ENCODE measurements at places on chromosomes 5 and 9.

DNA sequence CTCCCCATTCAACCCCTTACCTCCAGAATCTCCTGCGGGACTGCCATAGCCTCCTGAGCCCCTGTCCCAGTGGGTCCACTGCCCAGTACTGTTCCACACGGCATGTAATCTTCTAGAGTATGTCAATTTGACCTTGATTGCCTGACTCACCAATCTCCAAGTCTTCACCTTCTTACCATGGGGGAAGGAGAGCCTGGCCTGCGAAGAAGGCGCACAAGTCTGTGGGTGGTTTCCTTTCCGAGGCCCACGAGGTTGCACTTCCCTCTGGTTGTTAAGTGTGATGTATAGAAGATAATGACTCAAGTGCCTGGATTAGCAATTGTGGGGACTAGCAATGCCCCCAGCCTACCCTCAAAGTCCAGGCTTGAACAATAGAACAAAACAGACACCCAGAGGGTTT is 8.1 kb upstream of the TENT4A start:
- DNase-seq = no peak

DNA sequence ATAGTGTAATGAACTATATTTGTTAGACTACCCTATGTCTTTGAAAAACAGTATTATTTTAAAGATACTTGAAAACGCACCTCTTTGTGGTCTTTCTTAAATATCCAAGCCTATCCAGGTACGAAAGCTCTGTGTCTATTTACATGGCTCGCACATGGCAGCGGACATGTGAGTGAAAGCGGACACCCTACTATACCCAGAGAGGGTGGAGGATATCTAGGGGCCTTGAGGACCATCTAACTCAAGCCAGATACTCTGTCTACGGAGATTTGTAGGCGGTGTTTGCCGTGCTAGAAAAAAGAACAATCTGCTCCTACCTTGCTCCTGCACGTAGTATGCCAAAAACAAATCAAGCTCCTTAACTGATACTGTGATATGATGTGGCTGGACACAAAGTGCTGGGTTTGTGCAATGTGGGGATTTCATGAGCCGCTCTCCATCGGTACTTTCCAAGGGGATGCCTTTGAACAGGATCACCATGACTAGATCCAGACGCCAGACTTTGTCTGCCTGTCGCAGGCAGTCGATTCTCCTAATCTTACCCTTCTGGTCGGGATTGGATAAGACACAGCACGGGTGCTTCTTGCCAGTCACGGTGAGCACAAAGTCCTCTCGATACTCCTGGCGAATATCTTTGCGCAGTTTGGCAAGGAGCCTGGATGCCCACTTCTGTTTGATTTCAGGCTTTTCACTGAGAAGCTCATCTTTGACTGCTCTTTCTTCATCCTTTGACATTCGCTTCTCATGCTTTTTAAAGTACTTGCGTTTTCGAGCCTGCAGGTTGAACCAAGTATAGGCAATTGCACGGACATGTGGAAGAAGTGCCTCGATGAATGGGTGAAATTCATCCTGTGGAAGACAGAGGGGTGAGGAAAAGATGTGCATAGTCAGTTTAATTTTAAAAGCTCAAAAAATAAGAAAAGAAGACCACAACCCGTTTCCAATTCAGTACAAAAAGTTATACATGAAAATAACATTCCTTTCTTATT is 7.0 kb downstream of the NFIB start:
- no peak for DNase-seq

DNA sequence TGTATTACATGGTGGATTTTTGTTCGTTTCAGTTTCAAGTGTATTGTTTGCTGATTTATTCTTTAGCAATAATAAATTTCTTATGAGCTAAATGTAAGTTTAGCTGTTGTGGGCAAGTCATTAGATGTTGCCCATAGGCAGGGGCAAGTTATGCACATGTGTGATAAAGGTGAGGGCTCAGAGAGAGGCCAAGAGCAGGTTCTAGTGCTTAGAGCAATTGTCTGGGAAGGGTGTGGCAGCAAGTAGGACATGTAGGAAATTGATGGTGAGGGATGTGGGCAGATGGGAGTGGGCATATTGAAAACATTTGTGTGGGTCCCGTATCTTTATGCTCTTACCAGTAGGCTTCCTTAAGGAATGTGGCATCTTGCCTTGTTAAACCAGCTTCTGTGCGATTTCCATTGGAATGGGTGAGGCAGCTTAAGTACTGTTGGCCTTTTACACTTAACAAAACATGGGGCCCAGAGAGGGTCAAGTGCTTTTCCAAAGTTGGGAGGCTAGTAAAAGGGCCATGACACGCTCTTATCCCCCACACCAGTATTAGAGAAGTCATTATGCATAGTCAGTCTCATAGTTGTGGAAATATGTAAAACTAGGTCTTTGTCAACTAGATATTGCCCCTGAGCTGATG is 60.6 kb downstream of the KDM4C start:
- no peak for DNase-seq

GRCh38 chr9:87040410-87041009 is 93.2 kb upstream of the GAS1 start:
- no peak for DNase-seq
